ENCODE measurements at places on chromosomes 5 and 9.

- DNase-seq, result no peak
These were observed 677.3 kb upstream of the FTMT start for GRCh38 chr5:121174351-121174750.

GRCh38 chr9:82149501-82149946 is 161.0 kb downstream of the SPATA31D1 start:
- no peak for DNase-seq

DNA sequence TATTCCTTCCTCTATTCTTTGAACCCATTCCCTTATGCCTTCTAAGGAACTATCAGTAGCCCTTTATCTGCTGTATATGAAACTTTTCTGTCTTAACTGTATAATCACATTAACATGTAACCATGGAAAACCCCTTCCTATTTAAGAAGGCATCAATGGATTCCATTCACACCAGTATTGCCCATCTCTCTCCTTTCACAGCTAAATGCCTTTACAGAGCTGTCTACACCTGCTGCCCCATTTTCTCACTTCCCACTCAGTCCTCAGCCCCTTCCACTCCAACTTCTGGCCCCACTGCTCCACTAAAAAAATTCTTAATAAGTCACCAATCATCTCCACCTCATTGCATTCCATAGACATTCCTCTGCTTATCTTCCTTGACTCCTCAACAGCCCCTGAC is 50.8 kb downstream of the SEC61B start:
- no peak for DNase-seq

GRCh38 chr5:15026944-15027343 is 155.4 kb upstream of the ANKH start:
- no peak for DNase-seq

All from activated T-helper 9 cell treated with anti-CD3 and anti-CD28 coated beads, Interleukin-2, amount 50 U/mL, for 16 hours (primary cell).